AG04450 (cell line): ENCODE measurements at places on chromosomes 4 and X.

DNA sequence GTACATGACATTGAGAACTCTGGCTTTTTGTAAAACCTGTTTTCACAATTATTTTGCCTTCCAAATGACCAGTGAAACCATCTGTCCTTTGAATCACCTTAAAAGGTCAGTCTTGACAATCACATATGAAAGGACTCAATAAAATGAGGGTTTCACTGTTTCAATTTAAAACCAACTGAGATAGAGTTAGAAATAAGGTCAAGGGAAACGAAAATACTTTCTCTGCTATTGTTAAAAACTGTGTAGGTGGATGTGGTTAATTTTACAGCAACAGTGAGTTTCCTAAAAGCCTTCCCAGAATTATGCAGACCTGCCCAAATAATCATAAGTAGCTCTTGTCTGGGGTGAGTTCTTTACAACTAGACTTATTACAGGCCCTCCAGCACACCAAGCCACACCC lies 839.9 kb downstream of the RAB28 start:
- no peak for DNase-seq

DNA sequence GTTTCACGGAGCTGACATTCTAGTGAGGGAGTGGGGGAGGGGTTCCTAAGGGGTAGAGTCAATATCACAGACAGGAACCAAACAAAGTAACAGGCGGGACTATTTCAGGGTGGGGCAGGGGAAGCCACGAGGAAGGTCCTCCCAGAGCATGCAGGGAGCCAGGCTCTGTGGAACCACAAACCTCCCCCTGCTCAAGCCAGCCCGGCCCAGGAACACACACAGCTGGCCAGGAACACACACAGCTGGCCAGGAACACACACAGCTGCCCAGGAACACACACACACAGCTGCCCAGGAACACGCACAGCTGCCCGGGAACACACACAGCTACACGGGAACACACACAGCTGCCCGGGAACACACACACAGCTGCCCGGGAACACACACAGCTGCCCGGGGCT lies 24.8 kb downstream of the EVC2 start:
- no peak for DNase-seq

DNA sequence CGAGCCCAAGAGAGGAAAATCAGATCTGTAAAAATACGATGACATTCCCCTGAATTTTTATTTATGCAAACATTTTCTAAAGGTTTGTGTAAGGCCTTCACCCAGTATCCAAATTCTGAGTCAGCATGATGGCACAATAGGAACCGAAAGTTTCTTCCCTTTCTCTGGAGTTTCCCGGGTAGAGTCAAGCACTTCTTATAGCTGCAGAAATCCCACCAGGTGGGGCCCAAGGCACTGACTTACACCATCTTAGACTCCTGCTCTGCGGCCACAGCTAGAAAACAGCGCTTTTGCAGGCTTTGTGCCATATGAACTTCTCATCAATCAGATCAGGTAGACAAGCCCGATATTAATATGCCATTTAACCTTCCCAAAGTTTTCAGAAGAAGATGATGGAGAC lies 13.4 kb downstream of the LEF1 start:
- DNase-seq, result no peak

GRCh38 chr4:94715726-94716125 lies 42.0 kb upstream of the BMPR1B start:
- no peak for DNase-seq

DNA sequence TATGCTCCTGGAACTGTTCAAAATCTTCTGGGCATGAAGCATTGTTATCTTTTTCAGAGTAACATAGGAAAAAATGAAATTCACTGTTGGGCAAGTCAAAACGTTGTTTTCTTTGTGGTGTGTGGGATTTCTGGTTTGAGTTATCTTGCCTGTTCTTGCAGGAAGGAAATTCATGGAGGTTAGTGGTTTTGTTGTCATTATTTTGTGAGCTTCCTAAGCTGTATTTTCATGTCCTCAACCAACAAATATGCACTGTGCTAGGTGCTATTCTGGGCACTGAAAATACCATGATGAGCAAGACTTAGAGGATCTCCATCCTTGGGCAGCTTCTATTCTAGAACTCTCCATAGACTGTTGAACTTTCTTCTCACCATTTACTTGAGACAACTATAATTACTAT lies 16.9 kb downstream of the SPINK2 start:
- DNase-seq, result no peak
